ENCODE measurements at places on chromosomes 7 and 10. TPM values are rescaled to one million over a fixed set of nuclear protein-coding genes. Genes with fewer than 3 reads are reported as not detected.

DNA sequence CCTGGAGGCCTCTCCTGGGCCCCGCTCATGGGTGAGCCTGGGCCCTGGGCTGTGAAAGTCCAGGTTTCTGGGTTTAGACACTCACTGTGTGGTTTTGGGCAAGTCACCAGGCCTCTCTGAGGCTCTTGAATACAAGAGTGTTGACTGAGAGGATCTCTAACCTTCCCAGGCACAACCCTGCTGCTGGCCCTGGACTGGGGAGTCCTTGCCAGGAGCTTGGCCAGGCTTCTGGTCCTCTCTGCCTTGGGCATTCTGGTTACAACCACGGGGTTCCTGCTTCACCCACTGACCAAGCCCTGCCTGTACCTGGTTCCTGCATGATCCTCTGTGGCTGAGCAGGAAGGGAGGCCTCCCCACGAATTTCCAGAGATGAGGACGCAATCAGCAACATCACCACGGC lies 63.6 kb upstream of the COL13A1 start:
- no peak for DNase-seq

DNA sequence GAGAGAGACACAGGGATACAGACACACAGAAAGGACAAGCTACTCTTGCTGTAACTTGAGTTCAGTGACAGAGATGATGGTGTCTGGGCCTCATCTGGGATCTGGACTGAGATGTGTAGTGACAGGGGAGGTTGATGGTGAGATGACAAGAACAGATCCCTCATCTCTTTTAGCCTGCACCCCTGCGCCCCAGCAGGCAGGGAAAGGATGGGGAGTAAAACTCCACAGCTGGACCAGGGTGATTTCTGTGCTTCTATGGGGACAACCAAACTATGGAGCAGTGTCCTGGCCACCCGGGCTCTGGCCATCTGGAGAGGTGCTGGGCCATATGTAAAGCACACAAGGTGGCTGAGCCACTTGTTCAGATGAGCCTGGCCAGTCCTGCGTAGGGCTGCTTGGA lies 4.5 kb upstream of the LRRC18 start:
- DNase-seq = no peak

Gene SLC26A3
- 0.04 TPM for polyA plus RNA-seq

GRCh38 chr10:72082856-72083789 lies 5.2 kb downstream of the SPOCK2 start:
- no peak for DNase-seq

- DNase-seq = no peak
Measured at GRCh38 chr7:1572111-1572822, 2.4 kb upstream of the PSMG3 start.

DNA sequence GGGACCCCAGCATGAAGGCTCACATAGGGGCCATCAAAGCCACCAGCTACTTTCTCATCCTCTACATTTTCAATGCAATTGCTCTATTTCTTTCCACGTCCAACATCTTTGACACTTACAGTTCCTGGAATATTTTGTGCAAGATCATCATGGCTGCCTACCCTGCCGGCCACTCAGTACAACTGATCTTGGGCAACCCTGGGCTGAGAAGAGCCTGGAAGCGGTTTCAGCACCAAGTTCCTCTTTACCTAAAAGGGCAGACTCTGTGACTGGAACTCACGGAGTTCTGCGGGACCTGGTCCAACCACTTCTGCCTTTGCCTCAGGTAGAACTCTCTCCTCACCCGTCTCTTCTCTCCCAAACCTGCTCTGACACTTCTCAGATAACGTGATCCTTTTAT lies 945 bp downstream of the TAS2R40 start:
- no peak for DNase-seq

Gene SLC26A5
- 0.98 TPM for polyA plus RNA-seq

DNA sequence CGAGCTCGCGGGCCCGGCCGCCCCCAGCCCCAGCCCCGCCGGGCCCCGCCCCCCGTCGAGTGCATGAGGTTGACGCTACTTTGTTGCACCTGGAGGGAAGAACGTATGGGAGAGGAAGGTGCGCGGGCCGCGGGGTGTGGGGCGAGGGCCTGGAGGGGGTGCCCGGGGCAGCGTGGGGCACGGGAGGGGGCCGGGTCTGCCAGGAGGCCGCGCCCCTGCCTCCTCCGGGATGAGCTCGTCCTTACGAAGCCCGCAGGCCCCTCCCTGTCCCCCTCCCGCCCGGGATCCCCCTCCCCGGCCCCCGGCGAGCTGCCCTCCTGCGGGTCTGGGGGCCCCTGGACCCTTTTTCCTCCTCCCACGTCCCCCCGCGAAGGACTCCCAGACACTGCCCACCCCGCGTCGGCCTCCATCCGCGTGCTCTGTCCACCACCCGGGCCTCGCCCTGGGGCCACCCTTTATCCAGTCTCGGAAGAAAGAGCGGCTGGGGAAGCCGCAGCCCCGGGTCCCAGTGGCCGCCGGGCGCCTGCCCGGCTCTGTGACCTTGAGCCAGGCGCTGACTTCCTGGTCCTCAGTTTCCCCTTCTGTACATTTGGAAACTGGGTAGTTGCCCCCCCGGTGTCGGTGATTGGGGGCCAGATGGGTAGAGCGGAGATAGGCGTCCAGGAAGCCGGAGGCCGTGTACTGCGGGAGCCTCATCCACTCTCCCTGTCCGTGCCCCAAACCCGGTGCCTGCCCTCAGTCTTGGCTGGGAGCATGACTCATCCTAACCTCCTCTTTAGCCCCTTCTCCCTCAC lies 521 bp downstream of the LIMK1 start:
- no peak for DNase-seq

Gene CAMK2G
- 40.1 TPM for polyA plus RNA-seq

DNA sequence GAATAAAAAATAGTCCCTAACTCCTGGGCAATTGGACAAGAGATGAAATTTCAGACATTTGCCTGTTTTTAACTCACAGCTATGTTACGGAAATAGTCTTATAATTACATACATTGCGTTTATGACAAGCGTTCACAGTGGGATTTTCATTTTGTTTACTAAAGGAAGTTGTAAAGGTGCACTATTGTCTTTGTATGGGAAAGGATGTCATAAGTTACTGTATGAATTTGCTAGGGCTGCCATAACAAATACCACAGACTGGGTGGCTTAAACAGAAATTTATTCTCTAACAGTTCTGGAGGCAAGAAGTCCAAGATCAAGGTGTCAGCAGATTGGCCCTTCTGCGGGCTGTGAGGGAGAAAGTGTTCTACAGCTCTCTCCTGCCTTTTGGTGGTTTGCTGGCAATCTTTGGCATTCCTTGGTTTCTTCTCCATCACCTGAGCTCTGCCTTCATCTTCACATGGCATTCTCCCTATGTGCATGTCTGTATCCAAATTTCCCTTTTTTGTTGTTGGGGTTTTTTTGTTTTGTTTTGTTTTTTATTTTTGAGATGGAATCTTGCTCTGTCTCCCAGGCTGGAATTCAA lies 5.6 kb downstream of the NFE2L3 start:
- no peak for DNase-seq
